ENCODE measurements at places on chromosomes 11 and 22.

GRCh38 chr11:59679347-59679746 lies 10.5 kb upstream of the PATL1 start:
- no peak for DNase-seq

DNA sequence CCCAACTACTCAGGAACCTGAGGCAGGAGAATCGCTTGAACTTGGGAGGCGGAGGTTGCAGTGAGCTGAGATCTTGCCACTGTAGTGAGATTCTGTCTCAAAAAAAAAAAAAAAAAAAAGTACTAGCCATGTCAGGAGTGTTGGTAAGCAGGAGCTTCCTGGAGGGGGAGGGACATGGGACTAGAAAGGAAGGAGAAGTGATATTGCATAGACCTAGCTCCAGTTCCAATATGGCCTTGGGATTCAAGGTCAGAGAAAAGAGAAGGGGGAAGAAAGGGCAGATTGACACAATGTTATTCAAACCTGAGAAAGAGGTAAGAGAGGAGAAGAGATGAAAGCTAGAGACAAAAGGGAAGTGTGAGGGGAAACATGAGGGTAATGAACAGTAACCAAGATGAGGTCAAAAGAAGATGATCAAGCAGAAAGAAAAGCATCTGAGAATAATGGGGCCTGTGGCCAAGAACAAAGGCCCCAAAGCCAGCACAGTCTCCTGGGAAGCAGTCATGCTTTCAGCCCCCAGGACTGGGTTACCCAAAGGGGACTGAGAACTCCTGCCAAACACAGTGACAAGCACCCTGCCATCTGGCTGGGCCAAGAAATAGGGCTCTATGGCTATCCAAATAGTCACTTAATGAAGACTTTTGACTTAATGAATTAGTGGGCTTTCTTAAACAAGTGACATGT lies 51.7 kb upstream of the FTH1 start:
- no peak for DNase-seq

DNA sequence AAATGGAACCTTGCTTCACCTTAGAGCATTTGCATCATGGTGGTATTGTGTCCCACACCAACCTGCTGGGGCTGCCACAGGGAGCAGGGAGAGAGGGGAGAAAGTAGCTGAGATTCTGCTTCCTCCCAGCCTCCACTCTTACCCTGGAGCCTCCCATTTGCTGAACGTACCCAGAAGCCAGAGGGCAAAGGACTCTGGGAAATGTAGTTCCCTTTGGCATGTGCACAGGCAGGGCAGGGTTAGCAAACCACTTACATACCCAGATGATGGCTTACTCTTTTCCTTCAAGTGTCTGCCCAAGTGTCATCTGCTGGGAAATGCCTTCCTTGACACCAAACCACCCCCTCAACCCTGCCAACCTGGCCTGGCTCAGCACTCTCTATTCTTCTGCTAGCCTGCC lies 16.9 kb downstream of the SMIM38 start:
- DNase-seq: no peak

- DNase-seq: no peak
Measured at GRCh38 chr11:57778318-57779037, 16.9 kb downstream of the CTNND1 start.

- DNase-seq: no peak
Measured at GRCh38 chr11:6687876-6688275, 4.7 kb upstream of the MRPL17 start.

- no peak for DNase-seq
Measured at GRCh38 chr22:27310966-27311697, 490.4 kb downstream of the MN1 start.

DNA sequence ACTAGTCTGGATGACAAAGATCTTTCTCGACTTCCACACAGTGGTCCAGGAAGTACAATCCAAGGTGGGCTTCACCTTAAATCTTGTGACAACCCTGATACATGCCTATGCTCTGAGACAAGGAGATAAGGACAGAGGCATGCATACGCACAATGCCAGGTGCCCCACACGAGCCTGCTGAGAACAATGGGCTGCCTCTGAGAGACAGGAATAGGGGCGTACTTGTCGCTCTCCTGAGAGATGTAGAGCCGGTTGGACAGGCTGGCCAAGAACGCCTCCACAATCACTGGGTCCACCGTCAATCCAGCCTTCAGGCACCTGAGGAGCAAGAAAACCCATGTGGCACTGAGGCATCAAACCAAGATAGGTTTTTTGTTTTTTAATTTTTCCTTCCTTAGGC lies 25.5 kb downstream of the SERPIND1 start:
- DNase-seq: no peak

- no peak for DNase-seq
Measured at GRCh38 chr11:45366619-45367190, 80.6 kb upstream of the SYT13 start.

DNA sequence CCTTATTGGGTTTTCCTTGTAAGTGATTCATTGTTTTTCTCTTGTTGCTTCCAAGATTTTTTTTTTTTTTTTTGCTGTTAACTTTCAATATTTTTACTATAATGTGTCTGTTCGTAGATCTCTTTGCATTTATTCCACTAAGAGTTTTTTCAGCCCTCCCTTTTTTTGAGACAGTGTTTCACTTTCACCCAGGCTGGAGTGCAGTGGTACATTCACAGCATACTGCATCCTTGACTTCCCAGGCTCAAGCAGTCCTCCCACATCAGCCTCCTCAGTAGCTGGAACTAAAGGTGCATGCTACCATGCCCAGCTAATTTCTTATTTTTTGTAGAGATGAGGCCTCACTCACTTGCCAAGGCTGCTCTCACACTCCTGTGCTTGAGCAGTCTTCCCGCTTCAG lies 1282.0 kb upstream of the CNTN5 start:
- no peak for DNase-seq

DNA sequence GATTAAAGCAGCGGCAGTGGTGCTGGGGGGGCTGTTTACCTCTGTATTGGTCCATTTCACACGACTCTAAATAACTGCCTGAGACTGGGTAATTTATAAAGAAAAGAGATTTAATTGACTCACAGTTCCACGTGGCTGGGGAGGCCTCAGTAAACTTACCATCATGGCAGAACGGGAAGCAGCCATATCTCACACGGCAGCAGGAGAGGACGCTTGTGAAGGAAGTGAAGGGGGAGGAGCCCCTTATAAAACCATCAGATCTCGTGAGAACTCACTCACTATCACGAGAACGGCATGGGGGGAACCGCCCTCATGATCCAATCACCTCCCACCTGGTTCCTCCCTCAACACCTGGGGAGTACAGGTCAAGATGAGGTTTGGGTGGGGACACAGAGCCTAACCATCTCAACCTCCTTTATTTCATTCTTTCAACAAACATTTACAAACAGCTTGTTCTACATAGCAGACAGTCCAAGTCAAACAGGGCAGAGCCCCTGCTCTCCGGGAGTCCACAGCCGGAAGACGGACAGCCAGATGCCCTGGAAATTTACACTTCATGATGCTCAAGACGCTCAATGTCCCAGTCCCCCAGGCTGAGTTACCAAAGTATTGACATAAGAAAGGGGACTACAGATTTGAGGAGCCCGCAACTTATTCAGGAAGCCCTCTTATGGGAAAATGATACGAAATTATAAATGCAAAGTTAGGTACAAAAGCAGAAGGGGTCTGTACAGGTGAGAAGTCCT lies 26.3 kb upstream of the HMGXB4 start:
- no peak for DNase-seq

GRCh38 chr22:22142661-22143060 lies 101.9 kb upstream of the VPREB1 start:
- DNase-seq: no peak

DNA sequence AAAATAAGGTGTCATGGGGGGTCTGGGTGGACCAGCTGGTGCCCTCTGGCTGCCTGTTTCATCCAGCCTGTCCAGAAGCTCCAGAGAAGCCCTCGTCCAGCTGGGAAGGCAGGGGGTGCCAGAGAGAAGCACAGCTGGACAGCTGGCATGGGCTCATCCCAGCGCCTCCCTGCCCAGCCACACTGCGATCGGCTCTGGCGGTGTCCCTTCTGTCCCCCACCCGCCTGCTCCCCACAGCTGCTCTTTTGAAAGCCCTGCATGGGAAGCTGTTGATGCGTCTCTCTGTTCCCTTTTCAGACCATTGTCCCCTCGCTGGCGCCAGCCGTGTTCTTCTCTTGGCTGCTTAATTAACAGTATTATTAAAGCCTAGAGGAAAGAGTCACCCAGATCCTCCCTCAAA lies 86.5 kb downstream of the MN1 start:
- no peak for DNase-seq

- DNase-seq: peak; percentile 43
Measured at GRCh38 chr22:27985323-27986275, 66.5 kb upstream of the PITPNB start.

DNA sequence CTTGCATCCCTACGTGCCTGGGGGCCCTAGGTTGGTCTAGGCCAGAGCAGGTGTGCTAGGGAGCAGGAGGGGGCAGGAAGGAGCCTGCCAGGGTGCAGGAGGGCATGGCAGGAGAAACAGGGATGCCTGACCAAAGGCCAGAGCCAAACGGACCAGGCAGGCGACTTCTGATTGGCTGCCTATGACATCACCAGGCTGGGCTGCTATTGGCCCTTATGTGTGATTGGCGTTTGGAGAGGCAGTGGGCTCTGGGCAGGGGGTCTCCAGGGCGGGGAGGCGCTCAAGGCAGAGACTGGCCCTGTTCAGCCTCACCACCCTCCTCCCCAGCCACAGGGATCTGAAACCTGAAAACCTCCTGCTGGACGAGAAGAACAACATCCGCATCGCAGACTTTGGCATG lies 44.4 kb downstream of the MOB2 start:
- no peak for DNase-seq

GRCh38 chr11:58152781-58153180 lies 27.5 kb upstream of the OR9I1 start:
- no peak for DNase-seq

DNA sequence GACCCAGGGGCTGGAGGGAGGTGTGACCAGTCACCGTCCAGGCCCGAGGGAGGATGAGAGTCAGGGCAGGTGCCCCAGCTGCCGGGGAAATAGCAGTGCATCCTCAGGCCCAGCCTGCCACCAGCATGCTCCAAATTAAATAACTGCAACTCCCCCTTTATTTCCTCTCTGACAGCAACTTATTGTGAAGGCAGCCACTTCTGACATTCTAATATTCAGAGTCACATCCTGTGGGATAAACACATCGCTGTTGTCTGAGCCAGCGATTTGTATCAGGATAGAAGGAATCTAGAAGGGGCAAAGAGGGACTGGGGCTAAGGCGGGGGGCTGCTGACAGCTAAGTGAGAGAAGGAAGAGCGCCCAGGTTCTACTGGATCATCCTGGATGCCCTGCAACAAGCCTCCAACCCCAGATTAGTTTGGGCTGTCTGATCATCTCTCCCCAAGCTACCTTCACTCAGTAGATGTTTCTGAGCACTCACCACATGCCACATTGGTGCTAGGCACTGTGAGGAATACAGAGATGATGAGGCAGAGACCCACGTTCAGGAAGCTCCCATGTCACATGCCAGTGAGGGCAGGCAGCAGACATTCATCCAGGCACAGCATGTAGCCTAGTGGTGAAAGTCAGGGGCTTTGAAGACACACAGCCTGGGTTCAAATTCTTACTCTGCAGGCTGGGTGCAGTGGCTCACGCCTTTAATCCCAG lies 214.1 kb downstream of the BUD13 start:
- no peak for DNase-seq

GRCh38 chr11:37110385-37110784 lies 512.3 kb upstream of the RAG2 start:
- DNase-seq: no peak

DNA sequence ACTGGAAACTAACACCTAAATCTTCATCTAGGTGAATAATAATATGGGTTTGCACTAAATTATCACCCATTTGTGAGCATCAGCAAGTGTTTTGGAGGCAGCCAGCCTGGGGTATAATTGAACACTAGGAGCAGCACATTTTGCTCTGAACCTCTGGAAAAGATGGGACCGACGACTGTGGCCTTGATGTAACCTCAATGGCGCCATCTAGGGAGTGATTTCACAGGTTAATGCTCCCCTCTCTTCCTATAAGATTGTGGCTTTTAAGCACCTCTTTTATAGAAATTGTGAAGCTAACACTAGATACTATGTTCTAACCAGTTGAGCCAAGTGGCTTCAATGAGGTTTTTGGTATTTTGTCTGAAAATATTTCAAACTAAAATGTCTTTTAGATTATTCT lies 203.7 kb downstream of the NELL1 start:
- DNase-seq: no peak

DNA sequence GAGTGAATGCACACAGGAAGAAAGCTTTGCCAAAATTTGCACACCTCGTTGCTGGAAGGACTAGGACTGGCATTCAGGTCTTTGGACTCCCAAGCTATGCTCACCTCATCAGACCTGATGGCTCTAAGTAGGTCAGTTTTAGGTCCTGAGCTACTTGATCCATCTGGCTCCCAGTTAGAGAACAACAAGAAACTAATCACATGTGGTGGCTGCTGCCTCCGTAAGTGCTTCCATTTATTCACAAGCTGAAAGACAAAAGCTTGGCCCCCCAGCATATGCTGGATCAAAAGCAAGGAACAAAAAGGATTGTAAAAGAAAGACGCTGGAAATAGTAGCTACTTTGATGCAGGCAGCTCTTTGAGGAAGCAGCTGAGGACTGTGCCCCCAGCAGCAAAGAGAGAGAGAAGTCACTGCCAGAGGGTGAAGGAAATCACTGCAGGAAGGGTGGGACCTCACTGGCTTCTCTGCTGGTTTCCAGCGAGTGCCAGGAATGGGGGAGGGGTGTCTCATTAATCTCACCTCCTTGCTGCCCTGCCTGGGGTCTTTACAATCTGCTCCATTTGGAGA lies 268.9 kb downstream of the KIRREL3 start:
- DNase-seq: no peak

DNA sequence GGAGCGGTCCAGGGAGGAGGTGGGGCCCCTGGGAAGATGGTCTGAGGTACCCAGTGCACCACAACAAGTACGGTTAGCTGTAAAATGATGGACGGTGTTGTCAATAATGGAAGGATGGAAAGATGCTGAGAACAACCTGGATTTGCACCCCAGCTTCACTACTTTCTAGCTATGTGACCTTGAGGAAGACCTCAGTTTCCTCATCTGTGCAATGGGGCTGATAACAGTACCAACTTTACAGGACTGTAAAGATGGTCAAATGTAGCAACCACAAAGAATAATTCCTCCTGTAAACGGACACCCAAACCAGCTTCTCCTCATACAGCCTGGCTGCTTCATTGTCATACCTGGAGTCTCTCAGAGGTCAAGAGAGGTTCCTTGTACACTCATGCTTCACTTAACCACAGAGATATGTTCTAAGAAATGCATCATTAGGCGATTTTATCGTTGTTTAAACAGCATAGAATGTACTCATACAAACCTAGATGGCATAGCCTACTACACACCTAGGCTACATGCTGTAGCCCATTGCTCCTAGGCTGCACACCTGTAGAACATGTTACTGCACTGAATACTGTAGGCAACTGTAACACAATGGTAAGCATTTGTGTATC lies 65.5 kb upstream of the LMO2 start:
- DNase-seq: no peak
